Stromal cell of bone marrow (primary cell): ENCODE measurements at places on chromosomes 3 and 15.

- no peak for DNase-seq
Measured at GRCh38 chr15:38545179-38545578, 19.4 kb downstream of the RASGRP1 start.

GRCh38 chr15:55799291-55800212, 56.6 kb upstream of the PRTG start:
- DNase-seq: no peak

DNA sequence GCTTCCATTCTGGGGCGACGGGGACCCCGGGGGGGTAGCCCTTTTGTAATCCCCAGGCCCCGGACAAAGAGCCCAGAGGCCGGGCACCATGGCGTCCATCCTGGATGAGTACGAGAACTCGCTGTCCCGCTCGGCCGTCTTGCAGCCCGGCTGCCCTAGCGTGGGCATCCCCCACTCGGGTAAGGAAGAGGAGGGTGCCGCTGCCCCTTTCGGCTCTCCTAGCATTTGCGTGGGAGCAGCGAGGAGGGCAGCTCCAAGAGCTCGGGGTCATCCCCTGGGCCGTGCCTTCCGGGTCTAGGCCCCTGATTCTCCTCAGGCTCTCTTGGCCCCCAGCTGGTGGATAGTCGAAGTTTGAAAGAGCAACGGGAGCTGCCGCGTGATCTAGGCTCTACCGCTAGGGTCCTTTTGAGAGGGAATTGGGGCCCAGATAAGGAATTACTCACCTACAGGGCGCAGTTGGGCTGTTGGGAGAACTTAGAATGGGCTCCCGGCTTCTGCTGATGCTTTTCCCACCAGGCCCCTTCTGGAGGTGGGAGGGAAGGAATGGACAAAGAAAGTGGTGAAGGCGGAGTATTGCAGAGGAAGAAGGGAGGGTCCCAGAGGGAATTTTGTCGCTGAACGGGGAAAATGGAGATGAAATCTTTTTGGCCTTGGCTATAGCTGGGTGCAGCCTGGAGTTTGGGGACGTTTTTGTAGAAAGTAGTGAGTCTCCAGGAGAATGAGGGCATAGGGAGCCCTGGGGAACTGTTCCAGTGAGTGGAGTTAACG, 615 bp downstream of the VPS18 start:
- peak; percentile 65 for DNase-seq

DNA sequence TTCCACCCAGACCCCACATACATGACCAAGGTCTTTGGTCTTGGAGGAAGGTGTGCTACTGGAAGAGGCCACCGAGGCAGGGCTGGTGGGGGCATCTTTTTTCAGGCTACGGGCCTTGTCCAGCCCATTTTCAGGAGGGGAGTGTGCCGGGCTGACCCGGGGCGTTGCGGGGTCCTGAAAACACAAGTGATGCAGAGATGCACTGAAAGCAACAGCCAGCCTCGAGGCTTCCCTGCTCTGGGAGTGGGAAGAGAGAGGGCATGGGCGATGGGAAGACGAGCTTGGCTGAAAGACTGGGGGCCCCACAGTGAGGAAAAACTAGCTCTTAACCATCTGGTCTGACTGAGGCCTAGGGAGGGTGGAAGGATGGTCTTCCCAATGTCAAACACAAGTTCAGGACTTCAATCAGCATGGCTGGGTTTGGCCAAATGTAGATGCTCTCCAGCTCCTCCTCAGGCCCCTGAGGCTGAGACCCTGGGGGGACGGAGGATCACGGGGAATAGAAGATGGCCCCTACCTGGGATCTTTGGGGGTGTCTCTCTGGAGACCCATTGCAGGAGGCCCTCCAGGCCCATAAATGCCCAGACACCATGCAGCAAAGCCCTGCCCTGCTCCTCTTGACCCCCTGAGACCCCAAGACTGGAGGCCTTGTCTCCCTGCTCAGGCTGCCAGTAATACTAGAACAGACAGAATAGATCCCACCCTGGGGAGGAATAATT, 38.9 kb downstream of the TLE3 start:
- DNase-seq: no peak

GRCh38 chr15:64923546-64923945, 11.8 kb downstream of the ANKDD1A start:
- DNase-seq: no peak

DNA sequence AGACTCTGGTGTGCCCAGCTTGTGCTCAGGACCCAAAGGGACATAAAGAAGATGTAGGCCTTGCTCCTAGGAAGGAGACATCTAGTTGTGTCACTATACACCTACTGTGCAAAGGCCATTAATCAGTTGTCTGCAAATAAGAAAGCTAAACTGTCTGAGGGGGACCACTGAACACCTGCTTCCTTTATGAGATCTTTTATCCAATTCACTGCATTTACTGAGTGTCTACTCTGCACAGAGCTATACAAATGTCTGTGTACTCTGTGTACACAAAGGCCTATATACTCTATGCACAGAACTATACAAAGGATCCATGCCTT, 124.8 kb downstream of the CTNNB1 start:
- DNase-seq: no peak

GRCh38 chr3:51311055-51311454, 74.0 kb upstream of the MANF start:
- peak; percentile 28 for DNase-seq

DNA sequence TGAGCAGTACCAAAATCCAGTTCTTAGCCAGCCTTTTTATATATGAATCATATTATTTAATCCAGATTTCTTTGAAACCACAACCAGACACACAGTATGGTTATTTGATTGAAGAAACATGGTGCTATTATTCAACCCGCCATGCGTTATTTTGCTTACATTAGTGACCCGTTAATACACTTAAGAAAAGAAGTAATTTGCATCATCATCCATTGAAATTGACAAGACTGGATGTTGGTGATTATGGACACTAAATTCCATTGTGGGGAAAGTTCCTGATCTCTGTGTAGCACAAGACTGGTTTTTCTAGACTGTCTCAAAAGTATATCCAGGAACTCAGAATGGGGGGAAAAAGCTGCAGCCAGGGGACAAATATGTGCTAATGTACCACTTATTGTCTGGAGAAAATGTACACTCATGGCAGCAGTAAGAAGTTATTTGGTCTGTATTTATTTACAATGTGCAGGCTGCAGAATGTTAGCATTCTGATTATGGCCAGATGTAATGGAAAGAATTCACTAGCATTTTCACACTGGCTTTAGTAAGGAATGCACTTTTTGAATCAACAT, 80.3 kb downstream of the FILIP1L start:
- DNase-seq: no peak

DNA sequence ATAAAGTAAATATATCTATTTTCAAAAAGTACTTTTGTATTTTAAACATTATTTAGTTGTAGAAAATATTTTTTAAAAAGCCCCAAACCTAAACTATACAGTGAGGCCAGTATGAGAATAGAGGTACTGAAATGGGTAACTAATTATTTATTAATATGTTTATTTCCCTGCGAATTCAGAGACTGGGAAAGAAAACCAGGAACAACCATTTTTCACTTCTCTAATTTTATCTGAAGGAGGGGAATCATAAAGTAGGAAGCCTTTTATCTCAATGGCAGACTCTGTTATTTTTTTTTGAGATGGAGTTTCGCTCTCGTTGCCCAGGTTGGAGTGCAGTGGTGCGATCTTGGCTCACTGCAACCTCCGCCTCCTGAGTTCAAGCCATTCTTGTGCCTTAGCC, 63.6 kb upstream of the TRAK1 start:
- DNase-seq: no peak

GRCh38 chr3:43286841-43287499, 630 bp downstream of the SNRK start:
- DNase-seq: no peak

GRCh38 chr15:95044745-95045417, 813.5 kb downstream of the MCTP2 start:
- DNase-seq: no peak

GRCh38 chr15:64975390-64975789, 14.3 kb downstream of the SPG21 start:
- DNase-seq: peak; percentile 11

- DNase-seq: no peak
Measured at GRCh38 chr15:67833710-67834511, 5.9 kb downstream of the RNU6-1 start.

- DNase-seq: peak; percentile 53
Measured at GRCh38 chr3:171257251-171258203, 202.7 kb downstream of the TNIK start.

- no peak for DNase-seq
Measured at GRCh38 chr3:30354513-30354912, 251.9 kb upstream of the TGFBR2 start.

DNA sequence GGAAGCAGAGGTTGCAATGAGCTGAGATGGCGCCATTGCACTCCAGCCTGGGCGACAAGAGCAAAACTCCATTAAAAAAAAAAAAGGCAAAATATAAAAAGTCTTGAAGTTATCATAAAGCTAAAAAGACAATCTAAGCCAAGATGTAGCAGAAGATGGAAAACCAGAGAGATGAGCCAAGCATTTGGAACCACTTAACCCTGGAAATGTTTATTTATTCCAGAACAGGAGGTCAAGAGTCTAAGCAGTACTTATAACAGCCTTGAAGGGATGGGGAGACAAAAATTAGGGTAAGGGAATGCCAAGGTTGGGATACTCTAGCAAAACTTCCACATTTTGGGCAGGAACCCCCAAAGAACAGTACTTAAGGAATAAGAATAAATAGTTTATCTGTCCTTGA, 30.1 kb downstream of the FAIM start:
- DNase-seq: no peak

GRCh38 chr3:13710251-13710650, 161.3 kb downstream of the FBLN2 start:
- DNase-seq: no peak

DNA sequence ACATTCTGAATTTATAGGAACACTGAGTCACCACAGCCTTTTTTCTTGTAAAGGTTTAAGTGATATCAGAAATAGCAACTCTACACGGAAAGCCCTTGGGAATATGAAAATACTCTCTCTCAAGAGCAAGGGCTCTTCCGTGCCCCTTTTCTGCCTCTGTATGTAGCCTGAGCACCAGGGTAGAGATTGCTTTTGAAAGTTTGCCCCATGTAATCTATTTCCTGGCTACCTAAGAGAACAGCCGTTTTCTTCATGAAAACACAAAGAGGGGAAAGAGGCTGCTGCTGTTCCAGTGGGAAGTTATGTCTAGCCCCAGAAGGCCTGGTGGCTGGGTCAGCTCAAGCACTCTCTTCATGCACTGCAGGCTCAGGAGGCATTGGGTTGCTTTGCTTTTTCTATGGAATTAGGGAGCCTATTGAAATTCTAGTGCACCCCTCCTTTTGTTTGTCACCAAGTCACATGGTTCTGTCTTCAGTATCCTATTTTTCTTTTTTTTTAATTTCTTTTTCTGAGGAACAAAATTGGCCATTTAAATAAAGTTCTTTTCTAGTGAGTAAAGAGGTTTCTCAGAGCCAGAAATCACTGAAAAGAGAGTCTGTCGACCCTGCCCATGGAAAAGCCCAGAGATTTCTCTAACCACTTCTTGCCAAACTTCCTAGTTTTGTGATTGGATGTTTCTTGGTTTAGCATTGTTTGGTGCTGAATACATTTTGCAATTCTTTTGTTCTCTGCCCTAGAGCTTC, 39.5 kb downstream of the TIGIT start:
- no peak for DNase-seq
